ENCODE measurements at places on chromosomes 16 and 17. TPM values are rescaled to one million over a fixed set of nuclear protein-coding genes. Genes with fewer than 3 reads are reported as not detected.

Gene CCL7
- not detected for total RNA-seq

Gene AATK
- total RNA-seq = 0.08 TPM

Gene CBX2
- 24.5 TPM for total RNA-seq

Gene SLFN5
- 35.1 TPM for total RNA-seq

Gene WSCD1
- 0.50 TPM for total RNA-seq

Gene TAT
- total RNA-seq = not detected

DNA sequence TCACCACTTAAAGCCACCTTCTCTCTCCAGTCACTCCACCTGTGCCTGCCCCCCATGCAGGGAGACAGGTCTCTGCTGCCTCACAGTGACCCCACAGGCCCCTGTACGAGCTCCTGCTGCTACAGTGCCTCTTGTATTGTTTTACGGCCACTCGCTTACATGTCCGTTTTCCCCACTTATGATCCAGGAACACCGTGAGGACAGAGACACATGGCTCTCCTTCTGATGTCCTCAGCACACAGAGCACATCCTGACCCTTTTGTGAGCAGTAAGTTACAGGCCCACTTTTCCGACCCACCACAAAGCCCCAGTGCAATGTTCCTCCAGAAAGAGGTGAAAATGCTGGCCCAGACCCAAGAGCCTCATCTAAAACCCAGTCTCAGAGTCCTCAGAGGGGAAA is 84.8 kb upstream of the GNAO1 start:
- DNase-seq = no peak

- DNase-seq = no peak
Measured at GRCh38 chr17:75241143-75241430, 20.3 kb downstream of the GGA3 start.

- DNase-seq = no peak
Measured at GRCh38 chr16:30444231-30445148, 1.2 kb downstream of the SEPHS2 start.

DNA sequence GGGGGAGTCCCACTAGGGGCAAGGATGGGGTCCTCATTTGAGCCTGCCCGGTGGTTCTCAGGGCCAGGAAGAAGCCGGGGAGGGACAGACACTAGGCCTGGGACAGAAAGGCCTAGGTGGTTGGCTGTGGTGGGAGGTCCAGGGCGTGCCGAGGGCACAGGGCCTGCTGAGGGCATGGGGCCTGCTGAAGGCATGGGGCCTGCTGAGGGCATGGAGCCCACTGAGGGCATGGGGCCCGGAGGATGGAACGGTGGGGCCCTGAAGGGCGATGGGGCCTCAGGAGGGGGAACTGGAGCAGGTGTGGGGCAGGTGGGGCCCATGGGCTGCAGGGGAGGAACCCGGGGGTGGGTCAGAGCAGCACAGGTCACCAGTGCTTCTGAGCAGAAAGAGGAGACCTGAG is 31.2 kb downstream of the PELP1 start:
- no peak for DNase-seq

GRCh38 chr17:50280068-50280467 is 5.8 kb downstream of the TMEM92 start:
- no peak for DNase-seq

GRCh38 chr17:43526886-43527648 is 19.1 kb downstream of the ETV4 start:
- no peak for DNase-seq

GRCh38 chr16:813204-813915 is 12.8 kb upstream of the GNG13 start:
- no peak for DNase-seq

- DNase-seq = peak; percentile 96
Measured at GRCh38 chr16:89921702-89922476, 1.3 kb upstream of the TUBB3 start.

DNA sequence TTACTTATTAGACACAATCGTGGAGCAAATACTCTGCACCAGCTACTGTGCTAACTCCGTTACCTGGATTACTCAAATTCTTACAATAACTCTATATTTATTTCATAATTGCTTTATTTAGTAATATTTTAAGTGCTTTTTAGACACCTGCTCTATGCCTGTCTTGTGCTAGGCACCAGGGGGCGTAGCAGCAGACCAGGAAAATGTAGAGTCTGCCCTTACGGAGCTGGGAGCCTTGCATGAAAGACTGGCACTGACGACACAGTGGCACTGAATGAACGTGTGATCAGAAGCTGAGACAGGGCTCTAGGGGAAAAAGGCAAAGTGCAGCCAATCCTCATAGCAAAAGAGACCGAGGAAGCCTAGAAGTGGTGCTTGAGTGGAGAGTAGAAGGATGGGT is 486.5 kb downstream of the CDH13 start:
- DNase-seq = no peak

- no peak for DNase-seq
Measured at GRCh38 chr17:63819585-63820537, 7.4 kb upstream of the PSMC5 start.

- no peak for DNase-seq
Measured at GRCh38 chr16:84999200-84999599, 12.1 kb downstream of the ZDHHC7 start.

- no peak for DNase-seq
Measured at GRCh38 chr17:76053246-76054111, 18.8 kb downstream of the SRP68 start.

DNA sequence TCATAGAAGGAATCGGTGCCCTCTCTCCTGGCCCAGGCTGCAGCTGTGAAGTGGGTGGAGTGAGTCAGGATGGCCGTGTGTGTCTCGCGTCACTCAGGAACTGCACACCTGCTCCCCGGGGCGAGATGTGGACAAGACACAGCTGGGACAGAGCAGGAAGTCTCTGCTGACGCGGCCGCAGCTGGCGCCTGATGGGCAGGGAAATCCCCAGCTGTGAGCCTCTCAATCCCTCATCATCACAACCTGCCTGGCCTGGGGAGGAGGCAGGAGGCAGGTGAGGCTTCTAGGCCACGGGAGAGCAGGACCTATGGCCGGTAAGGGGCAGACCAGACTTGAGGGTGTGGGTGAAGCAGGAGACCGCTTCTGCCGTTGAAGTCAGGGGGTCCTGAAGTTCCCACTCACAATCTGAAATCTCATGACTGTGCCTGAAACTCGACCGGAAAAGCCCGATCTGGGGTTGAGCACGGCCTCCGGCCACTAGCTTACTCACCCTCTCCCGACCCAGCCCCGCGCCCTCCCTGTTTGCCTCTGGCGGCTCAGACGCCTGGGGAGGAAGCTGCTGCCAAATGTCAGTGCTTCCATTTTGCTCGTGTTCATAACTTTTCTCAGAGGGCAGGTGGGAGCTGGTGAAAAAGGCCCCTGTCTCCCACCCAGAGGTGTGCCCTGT is 1.1 kb upstream of the TRPV3 start:
- no peak for DNase-seq

GRCh38 chr17:41439375-41439774 is 1.4 kb downstream of the KRT38 start:
- no peak for DNase-seq

DNA sequence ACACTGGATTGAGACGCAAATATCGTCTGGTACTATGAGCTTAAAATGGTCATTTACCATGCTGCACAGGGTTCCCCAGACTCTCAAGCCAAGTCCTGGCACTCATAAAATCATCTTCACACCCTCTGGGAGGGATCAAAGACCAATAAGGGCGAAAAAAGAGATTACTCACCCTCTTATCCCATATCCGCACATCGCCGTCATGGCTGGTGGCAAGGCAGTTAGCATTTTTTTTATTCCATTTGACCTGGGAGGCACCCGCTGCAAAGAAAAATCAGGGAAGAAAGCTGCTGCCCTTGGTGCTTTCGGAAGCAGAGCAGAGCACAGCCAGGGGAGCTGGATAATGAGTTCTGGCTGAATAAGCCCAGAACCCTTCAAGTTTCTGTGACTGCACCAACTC is 42.4 kb downstream of the WDR59 start:
- no peak for DNase-seq

DNA sequence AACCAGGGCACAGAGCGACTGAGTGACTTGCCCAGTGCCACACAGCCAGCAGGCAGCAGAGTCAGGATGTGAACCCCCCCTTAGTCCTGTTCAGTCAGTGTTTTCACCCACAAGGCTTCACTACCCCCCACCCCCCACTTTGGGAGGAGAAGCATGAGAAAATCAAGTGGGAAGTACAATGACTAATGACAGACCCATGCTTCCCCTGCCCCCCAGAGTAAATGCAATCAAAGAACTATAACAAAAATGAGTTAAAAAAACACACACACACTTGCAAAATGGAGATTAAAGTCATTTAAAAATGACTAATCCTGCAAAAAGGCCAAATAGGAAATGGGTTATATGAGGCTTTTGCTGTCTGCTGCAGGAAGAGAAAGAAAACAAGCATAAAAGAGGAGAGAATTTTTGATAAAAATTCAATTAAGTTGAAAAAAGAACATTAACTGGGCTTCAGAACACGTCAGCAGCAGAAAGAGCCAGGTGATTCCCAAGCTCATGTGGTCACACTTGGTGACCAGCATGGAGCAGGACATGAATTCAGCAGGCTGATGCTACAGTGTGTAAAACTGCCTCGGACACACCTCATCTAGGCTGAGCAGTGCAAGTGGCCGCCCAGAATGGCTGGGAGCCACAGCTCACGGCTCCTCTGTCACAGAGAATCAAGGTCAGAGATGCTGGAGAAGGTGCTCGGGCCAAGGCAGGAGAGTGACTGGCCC is 212.3 kb downstream of the ZNF423 start:
- peak; percentile 48 for DNase-seq

DNA sequence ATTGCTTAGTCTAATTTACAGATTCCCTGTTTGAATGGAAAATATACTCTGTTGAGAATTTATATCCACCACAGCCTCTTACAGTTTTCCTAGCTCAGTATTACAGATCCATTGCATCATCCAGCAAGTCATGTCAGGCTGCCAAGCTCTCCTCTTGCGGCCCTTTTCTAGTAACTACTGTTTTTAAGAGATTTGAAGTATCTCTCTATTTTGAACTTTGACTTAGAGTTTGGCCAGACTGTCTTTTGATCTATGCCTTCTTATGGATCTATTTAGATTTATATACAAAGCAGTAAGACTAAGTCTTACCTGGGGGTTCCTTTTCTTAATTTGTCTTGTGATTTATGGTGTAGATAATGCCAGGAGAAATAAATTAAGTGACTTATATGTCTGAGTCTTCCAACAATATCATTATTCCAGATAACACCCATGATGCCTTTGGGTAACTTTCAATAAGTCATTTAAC is 53.1 kb upstream of the ABCC11 start:
- DNase-seq = peak; percentile 57

DNA sequence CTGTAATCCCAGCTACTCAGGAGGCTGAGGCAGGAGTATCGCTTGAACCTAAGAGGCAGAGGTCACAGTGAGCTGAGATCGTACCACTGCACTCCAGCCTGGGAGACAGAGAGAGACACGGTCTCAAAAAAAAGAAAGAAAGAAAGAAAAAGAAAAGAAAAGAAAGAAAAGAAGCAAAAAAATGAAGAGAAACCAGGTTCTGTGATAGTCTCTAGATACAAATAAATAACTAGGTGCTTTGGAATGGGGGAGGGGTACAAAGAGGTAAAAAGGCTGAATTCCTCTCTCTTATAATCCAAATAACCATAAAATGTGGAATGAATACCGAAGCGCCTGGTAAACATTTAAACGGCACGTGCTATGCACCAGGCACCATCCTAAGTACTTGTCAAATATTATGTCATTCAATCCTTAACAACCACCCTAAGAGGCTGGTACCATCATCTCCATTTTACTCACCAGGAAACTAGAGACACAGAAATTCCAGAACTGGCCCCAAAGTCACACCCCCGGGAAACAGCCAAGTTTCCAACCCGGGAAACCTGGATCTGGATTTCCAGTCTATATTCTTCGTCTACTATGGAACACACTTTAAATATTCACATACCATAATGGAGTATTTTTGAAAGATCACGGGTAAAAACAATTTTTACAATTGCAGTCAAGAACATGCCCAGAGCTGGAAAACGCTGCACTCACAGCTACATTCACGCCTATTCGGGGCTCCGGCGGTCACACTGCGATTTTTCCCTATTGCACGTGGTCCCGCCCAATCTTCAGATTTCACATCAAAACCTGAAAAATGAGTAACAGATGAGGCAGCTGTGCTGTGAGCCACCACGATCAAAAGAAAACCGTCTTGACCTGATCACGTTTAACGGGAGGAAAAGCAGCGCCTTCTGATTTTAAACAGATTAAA is 10.5 kb downstream of the NXN start:
- no peak for DNase-seq

GRCh38 chr16:47567321-47567720 is 106.2 kb downstream of the PHKB start:
- DNase-seq = no peak

GRCh38 chr17:81037798-81038733 is 3.1 kb downstream of the BAIAP2 start:
- no peak for DNase-seq

DNA sequence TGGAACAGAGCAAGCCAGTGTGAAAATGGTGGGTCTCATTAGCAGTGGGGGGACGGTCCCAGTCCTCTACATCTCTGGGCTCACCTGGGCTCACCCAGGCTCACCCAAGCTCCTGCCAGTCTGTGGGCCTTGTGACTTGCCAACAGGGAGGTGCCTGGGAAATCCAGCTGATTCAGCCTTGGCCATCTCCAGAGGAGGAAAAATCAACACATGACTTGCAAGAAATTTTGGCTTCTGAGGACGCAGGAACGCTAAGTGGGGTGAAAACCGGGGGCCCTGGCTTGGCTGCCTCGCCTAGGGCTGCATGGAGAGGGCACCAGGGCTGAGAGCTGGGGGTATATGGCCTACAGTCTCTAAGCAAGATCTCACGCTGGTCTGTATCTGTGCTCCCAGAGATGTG is 47.7 kb downstream of the VAC14 start:
- DNase-seq = no peak

DNA sequence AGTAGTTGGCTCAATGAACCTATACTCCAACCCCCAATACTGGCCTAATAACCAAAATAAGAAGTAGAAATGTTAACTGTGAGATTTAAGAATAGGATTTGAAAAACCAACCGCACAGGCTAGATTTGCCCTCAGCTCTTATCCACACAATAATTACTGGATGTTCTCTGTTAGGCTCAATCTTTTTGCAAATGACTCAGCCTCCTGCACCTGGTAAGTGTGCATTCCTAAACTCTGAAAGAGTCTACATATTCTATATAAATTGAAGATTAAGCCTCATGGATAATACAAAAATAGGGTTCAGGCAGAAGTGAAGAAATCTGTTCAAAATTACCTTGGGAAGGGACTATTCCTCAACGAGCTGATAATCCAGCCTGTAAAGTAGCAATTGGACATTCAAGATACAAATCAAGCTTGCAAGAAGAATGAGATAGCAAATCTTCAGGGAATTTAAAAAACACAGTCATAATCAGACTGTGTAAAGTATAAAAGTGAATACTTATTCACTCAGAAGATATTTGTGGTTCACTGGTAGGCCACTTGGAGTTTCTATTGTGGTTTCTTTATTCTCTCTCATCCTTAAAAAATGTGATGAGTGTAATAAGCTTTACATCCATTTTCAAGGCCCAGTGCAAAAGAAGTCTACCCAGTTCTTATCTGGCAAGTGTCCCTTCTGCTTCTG is 931.9 kb upstream of the SOX9 start:
- DNase-seq = peak; percentile 91

GRCh38 chr17:17067257-17067656 is 25.0 kb downstream of the MPRIP start:
- no peak for DNase-seq

DNA sequence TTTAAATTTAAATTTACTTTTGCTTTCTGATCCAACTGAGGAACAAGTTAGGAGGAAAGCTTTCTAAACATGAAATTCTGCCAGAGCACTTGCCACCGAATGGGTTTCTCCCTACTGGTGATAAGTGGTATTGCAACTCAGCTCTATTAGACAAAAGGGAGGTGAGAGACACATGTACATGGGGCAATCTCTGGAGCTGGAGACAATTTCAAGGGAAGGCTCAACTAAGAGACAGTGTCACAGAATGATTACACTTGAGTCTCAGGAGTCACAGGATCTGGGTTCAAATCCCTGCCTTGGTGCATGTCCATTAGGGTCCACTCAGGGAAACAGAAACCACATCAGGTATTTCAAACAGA is 37.4 kb downstream of the SOCS1 start:
- DNase-seq = no peak

Data from H4 (cell line).